DMS153 (cell line): ENCODE measurements at places on chromosomes 12 and 14.
A peak's percentile ranks its signal among the peaks of the same experiment; 100 is the strongest.

GRCh38 chr14:106802413-106803364 lies 1276.3 kb downstream of the TMEM121 start:
- peak; percentile 0 for DNase-seq

GRCh38 chr14:20327005-20327869 lies 5.8 kb downstream of the CCNB1IP1 start:
- peak; percentile 42 for DNase-seq

DNA sequence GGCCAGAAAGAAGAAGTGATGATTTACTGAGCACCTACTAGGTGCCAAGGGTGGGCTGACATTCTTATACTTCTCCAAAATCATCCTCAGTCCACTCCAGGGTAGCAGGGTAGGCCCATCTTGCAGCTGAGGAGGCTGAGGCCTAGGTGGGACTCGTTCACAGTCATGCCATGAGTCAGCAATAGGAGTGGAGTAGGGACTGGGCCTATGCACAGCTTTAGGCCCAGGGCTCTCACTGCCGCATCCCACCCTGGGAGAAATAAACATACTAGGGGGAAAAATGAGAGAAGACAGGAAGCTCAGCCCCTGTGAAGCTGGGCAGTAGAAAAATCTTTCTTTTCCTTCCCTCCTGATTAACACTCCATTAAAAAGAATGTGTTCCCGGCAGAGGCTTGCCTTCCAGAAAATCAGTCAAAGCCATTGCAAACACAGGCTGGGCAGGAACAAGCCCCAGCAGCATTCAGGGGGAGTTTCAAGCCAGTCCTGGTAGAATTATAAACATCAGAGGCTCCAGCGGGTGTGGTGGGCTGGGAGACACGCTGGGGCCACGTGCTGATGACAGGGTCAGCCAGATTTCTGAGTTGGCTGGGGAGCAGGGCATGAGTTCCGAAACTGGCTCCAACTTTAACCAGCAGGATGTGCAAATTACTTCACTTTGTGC lies 1.8 kb downstream of the HSPB8 start:
- DNase-seq: no peak

GRCh38 chr12:116910645-116911451 lies at the start of gene FBXW8:
Gene FBXW8, plus strand, starts transcription at chr12:116910950. Its CDS starts 88 bp downstream, at chr12:116911038.
- DNase-seq: peak; percentile 19

GRCh38 chr14:30588873-30589272 lies 29.9 kb downstream of the G2E3 start:
- no peak for DNase-seq

- peak; percentile 86 for DNase-seq
Measured at GRCh38 chr12:109020796-109021380, at the start of gene SVOP. Gene SVOP, minus strand, starts transcription at chr12:109021068. Its CDS starts 200 bp downstream, at chr12:109020868.

GRCh38 chr14:26265170-26265685 lies 332.6 kb downstream of the NOVA1 start:
- no peak for DNase-seq

DNA sequence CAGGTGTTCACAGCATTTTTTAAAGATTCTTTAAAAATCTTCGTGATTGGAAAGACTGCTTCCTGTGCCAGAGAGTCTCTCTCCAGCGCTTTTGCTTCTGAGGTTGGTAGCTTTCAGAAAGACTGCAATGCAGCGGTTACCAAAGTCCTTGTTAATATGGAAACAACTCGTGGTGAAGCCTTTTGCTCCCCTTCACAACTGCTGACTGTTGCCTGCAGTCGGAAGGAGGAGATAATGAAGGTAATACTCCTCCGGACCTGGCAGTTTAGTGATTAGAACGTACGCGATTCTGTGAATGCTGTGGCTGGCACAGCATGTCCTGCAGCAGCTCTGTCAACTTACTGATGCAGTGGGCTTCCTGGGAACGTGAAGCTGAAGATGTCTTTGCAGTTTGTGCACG lies 50.9 kb downstream of the TRAF3 start:
- no peak for DNase-seq

DNA sequence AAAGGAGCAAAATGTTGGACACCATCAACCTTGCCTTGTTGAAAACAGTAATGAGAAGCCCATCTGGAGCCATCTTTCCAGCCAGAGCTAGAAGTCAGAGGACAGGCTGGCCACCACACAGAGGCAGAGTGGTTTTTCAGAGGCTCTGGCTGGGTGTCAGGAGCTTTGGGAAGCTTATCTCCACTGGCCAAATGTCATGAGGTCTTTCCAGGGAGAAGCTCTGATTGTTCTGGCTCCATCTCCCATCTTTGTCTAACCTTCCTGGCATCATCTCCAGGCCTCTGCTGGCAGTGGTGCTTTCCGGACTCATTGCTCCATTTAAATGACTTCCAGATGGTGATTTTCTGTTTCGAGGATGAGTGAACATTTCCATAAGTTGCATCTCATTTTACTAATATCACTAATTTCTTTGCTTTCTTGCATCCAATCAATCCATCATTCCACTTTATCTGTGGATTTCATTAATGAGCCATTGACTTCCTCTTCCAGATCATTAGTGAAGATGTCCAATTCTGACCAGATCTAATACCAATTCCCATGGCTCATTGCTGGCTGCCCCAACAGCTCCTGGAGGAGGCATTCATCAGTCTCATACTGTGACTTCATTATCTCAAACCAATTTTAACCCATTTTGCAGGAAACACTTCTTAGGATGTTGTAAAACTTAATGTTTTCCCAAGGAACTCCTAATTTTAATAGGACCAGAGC lies 35.3 kb upstream of the TMTC1 start:
- no peak for DNase-seq

- no peak for DNase-seq
Measured at GRCh38 chr12:18171571-18171970, 81.6 kb upstream of the RERGL start.

DNA sequence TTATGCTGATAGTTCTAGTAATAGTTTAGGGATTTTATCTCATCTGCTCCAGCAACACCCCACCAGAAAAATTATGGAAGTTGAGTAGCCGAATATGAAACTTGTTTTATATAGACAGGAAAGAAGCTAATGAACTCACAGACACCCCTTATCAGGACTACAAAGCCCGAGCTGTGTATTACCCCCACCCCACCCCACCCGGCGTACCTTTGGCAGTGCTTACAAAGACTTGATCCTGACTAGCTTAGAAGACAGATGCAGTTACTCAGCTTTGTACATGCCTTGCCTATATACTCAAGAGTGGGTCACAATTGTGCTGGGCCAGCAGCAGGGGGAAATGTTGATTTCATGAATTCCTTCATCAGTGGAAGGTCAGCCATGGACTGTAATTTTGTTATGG lies 22.4 kb downstream of the PROX2 start:
- no peak for DNase-seq

GRCh38 chr14:91031666-91032065 lies 28.8 kb downstream of the RPS6KA5 start:
- DNase-seq: no peak
